ENCODE measurements at places on chromosomes 7 and 10.

- no peak for DNase-seq
Observed at GRCh38 chr10:8921568-8921967, 867.1 kb downstream of the GATA3 start.

GRCh38 chr7:136891850-136892249 is 23.4 kb downstream of the CHRM2 start:
- no peak for DNase-seq

DNA sequence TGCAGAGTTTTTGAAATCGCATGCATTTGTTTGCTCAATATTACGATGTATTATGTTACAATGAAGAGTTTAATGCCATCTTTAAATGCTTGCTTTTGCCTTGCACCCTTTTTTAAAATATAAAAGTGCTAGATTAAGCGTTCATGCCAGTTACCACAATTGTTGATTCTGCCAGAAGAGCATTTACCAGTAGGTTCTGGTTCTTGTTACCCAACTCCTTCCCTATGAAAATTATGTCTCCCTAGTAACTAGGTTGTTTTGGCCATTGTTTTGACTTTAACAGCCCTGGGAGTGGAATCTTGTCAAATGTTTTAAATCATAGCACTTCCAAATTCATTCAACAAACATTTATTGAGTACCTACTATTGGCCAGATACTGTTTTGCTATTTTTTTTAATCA is 32.8 kb upstream of the CDK14 start:
- no peak for DNase-seq

GRCh38 chr10:22339761-22340328 is 5.5 kb upstream of the SPAG6 start:
- DNase-seq: no peak

DNA sequence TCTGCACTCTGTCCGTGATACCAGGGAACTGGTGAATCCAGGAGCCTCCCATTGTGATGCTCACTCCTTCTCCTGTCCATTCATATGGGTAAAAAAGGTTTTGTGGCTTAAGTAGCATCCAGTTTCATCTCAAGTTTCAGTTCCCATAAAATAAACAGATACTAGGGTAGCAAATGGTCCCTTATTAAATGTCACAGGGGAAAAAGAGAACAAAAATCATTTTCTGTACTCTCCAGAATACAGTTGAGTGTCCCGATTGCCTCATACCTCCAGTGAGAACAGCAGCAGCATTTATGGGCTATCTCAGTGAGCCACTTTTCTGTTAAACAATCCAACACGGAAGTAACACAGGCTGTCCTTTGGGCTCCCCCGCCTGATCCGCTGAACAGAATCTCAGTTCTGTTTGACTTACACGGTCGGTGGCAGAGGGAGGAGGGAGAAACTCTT is 179.6 kb downstream of the CELF2 start:
- no peak for DNase-seq

DNA sequence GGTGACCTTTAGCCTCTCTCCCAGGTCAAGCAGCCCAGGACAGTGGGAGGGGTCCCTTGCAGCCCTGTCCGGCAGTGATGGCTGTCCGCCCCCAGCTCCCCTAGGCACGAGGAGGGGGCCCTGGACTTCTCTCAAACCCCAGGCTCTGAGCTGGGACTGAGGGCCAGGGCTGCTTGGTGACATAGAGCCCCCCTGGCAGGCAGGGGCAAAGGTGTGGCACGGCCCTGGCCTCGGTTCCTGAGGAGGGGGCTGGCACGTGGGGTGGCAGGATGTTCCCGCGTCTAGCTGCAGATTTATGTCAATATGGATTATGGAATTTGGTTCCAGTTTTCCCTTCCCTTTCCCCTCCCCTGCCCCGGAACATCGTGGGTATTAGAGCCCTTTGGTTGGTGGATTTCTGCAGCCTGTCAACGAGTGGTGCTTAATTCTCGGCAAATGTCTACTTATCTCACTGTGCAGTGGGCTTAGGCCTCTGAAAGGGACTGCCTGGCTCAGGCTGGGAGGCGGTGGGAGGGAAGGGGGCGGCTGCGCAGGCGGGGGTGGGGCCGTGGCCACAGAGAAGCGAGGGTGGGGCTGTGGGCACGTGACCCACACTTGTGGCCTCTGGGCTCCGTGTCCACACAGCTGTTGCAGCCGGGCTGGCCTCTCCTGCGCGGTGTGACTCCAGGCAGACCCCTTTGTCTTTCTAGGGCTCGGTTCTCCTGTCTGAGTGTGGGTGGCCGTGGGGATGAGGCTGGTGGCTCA is 19.3 kb downstream of the UNCX start:
- no peak for DNase-seq

DNA sequence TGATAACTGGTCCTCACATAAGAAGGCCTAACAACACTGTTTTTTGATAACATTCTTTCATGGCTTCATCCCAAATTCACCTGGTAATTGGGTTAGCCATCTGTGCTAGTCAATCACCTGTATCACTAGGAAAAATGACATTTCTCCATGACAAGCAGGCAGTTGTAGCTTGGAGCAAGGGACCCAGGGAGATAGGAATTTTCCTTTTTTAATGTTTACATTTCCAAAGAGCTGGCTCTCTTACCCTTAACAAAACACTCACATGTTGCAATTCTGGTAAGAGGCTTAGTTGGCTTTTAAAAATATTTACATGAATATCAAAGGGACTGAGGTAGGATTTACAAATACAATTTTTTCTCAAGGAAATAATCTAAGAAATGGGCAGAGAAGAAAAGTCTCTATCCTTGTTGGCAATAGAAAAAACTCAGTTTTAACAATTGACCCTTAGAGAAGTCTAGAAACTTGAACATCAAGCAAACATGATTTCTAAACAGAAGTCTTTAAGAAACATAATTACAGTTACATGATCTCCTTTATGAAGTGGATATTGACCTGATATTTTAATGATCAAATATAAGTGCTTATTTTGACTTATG is 16.1 kb upstream of the AKR1C1 start:
- DNase-seq: no peak

- DNase-seq: no peak
Observed at GRCh38 chr10:118607768-118608354, 12.4 kb upstream of the PRLHR start.

- DNase-seq: no peak
Observed at GRCh38 chr7:36208426-36208825, 55.4 kb downstream of the EEPD1 start.

DNA sequence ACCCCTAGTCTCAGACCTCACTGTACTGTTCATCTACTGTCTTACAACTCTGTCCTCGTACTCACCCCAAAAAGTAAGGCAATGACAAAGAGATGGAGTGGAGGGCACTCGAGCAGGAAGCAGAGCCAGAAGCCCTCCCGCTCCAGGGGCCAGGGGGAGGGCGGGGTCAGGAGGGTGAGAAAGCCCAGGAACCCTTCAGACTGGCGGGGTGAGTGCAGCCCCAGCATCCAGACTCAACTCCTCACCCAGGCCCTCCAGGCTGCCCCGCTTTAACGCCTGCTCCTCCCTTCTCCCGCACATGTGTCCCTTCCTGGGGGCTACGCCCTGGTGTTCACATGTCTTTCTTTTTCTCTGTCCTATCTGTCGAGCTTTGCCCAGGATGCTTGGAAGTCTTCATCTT is 66.1 kb downstream of the CALML3 start:
- DNase-seq: no peak

DNA sequence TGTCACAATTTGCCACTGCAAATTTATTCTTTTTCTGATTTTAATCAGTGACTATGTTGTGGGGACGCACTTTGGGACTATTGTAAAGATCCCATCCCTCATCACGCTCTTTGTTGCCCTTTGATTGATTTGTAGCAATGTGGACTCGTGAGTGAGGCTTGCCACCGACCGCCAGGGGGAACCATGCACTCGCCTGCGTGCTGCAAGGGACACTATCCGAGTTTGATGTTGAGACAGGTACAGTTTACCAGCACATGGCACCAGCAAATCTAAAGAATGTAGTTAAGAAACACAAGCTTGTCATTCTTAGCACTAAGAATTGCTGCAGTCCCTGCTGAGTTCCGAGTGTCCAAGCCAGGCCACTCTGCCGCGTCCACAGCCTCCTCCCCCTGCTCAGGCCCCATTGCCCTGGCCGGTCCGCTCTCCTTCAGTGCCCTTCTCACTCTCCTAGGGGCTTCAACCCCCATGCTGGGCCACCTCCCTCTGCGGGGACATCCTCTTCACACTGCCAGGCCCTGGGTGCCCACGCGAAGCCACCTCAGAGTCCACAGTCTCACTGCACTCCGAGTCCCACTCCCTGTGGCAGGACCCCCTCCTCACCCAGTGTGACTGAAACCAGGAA is 2.0 kb upstream of the SFTPA2 start:
- no peak for DNase-seq

- no peak for DNase-seq
Observed at GRCh38 chr7:81419731-81420130, 350.1 kb downstream of the HGF start.

DNA sequence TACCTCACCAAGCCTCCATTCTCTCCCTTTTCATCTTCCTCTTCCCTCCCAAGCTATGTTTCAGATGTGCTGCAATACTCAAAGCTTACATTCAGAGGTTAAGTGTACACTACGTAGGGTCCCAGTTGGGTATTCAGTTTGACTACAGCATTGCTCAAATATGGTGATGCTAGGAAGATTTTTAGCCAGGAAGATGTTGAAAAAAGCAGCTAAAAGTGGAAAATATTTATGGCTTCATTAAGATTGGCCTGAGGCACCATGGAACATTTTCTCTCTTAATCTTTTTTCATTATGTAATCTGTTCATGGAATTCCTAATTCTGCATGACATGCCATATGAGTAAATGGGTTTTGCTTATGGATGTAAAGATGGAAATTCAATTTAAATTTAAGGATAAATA is 72.0 kb upstream of the ABCB5 start:
- no peak for DNase-seq

GRCh38 chr7:18834577-18834976 is 282.9 kb downstream of the TWIST1 start:
- DNase-seq: no peak

DNA sequence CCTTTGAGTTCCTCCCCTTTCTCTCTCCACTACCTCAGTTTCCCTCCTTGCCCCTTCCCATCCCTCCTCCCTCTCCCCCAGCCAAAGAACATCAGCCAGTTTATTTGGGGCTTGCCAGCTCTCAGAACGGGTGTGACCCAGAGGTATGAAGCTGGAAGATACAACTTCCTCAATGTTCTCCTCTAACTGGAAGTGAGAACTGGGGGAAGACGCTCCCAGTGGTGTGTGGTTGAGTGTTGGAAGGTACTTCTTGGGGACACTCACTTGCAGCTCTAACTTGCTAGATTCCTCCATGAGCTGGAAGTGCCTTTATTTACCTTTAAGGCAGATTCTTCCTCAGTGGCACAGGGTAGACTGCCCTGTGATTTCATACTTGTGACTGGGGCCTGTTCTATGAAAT is 110.5 kb upstream of the HABP2 start:
- no peak for DNase-seq

- no peak for DNase-seq
Observed at GRCh38 chr7:17548014-17548653, 249.7 kb downstream of the AHR start.

DNA sequence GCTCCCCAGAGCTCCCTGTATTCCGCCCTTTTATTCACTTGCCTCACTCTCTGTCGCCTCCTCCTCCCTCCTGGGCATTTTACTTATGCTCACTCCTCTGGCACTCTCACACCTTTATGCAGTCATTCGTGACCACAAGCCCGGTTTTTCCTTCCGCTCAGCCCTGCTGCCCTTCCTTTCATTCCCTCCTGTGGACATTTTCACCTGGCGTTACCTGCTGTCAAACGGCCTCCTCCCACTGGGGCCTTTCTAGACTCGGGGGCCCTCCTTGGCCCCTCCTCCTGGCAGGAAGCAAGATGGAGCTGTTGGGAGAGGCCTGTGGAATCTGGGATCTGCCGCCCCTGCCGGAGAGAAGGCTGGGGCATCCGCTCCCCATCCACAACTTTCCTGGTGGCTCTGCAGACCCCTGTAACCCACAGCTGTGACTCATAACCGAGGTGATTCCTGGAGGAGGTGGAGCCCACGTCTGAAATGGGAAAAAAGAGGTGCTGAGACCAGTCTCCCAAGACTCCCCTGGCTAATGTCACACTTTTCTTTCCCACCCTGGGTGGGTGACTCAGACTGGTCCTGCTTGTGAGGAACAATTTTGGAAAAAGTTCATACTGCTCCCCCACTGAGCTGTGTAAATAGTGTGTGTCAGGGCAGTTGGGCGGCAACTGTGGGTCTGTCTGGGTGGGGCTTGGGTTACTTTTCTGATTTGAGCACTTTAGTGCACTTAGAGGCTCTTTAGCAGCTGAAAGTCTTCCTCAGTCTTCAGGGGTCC is 1.2 kb downstream of the VCL start:
- DNase-seq: no peak

- no peak for DNase-seq
Observed at GRCh38 chr10:114498413-114499111, 94.3 kb upstream of the AFAP1L2 start.

DNA sequence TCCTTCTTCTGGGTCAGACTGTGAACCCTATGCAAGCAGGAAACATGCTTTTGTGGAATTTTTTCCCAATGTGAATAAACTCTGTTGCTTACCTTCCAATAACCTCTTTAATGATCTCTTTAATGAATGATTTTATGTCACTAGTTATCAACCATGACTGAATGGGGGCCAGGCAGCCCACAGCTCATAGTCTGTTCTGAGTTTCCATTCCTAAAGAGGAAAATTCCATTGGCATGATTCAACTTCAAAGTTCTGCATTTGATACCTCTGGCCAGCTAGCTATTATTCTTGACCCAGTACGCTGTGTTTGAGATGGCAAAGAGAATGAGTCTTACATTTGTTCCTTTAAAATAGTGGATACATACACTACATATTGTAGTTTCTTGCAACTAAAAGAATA is 867.8 kb upstream of the CELF2 start:
- no peak for DNase-seq

DNA sequence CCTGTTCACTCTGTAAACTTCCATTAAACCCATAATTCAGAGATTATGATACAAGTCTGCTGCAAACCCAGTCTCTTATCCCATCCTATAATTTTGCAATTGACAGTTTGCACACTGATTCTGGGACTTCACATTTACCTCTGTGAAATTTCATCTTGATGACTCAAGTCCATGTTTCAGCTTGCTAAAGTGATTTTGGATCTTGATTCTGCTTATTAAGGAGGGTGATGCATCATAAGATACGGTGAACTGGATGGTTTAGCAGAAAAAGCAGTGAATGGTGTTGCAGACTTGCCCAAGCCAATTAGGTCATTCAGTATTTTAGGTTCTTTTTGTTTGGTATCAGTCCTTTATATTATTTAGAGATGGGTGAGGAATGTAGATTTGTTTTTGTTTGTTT is 125.5 kb upstream of the PODXL start:
- no peak for DNase-seq

- no peak for DNase-seq
Observed at GRCh38 chr7:135239263-135239662, 5.6 kb downstream of the STRA8 start.

DNA sequence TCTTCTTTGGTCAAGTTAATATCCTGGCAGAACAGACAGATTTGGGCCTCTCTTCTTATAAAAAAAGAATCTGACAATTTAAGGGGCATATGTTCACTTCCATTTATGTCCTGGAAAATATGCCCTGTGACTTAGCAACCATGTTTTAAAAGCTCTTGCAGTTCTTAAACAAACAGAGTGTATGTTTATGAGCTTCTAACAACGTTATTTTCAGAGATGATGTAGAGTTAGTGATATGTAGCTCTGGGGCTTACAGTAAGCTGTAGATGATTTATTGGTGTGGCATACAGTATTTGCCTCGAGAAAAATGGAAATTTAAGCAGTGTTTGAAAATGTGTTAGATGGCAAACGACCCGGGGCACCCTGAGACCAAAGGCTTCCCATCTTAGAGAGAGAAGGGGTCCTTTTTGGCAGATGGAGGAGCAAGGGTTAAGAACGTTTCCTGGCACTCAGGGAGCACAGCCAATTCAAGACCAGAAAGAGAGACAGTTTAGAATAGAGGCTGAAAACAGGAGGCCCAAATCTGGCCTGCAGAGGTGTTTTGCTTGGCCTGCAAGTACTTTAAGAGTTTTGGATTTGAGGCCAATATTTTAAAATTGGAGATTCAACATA is 397.5 kb downstream of the KCNMA1 start:
- no peak for DNase-seq
